ENCODE measurements at places on chromosomes 2 and 18.

GRCh38 chr2:178827739-178828485, 20.7 kb upstream of the TTN start:
- no peak for DNase-seq

DNA sequence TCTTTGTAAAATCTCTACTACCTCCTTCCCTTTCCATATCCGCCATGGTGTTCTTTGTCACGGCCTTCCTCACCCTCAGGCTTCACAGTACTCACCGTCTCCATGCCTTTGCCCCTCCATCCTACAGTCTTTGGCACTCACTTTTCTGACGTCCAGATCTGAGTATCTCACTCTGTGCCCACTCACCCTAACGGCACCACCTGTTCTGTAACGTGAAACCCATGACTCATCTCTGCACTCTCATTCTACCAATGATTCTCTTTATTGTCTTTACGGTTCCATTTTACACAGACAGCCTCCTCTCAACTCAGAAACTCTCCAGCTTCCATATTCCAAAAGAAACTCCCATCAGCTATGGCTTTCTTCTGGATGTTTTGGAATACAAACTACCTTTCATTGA, 56.7 kb downstream of the NETO1 start:
- no peak for DNase-seq

DNA sequence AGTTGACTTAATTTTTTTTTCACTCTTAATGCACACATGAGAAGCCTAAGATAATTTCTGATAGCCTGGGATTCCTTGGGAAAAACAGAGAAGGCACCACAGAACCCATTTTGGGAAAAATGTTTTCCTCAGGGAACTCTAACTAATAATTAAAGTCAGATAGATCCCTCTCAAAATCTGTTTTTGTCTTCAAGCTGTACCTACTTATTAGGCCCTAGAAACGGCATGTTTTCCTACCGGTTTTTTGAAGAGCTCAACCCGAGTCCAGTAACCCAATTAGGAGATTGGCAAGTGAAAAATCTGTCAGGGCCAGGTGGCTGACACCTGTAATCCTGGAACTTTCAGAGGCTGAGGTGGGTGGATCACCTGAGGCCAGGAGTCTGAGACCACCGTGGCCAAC, 16.1 kb upstream of the PDK1 start:
- DNase-seq, result no peak

- no peak for DNase-seq
Observed at GRCh38 chr18:59229191-59229590, 9.2 kb downstream of the GRP start.

- no peak for DNase-seq
Observed at GRCh38 chr18:44795241-44795640, 114.6 kb downstream of the SETBP1 start.

GRCh38 chr2:176020400-176020799, 18.3 kb upstream of the LNPK start:
- no peak for DNase-seq
